ENCODE measurements at places on chromosomes 16 and 17.

GRCh38 chr17:30021708-30022317 lies 80.4 kb downstream of the EFCAB5 start:
- DNase-seq, result peak; percentile 68

GRCh38 chr17:73929860-73930430 lies 273.5 kb upstream of the RPL38 start:
- no peak for DNase-seq

GRCh38 chr17:30134551-30134950 lies 17.9 kb downstream of the NSRP1 start:
- no peak for DNase-seq

DNA sequence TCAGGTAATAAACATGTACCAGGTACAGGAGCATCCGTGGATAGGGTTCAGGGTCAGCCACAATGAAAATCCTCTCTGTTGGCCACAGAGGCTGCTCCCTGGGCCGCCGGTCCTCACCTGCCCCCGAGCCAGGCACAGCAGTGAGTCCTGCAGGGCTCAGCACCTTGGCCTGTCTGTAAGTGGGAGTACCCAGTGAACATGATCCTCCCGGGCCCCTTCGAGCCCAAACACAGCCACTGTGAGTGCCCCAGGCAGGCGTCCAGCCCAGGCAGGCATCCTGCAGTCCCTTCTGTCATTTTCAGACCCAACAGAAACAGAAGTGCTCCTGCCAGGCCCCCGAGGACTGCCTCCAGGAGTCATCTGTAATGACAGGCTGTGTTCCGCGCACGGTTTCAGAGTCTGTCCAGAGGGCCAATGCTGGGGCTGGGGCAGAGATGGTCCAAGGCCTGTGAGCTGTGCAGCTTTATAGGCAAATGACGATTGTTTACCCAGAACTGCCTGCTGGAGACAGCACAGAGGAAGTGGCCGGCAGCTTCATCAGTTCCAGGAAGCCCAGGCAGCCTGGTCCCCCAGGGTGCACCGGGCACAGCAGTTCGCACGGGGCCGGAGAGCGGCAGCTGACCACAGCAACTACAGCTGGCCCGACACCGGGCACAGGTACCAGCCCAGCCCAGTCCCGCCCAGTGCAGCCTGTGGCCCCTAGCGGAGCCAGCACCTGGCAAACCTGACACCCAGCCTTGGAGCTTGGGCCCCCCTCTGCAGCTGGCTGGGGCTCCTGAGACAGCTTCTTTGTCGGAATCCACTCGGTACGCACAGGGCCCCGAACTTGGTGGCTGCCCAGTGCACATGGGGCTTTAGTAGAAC lies 13.2 kb downstream of the SLC7A5 start:
- peak; percentile 74 for DNase-seq

- DNase-seq, result no peak
Observed at GRCh38 chr16:48110982-48111381, 44.8 kb downstream of the ABCC12 start.

DNA sequence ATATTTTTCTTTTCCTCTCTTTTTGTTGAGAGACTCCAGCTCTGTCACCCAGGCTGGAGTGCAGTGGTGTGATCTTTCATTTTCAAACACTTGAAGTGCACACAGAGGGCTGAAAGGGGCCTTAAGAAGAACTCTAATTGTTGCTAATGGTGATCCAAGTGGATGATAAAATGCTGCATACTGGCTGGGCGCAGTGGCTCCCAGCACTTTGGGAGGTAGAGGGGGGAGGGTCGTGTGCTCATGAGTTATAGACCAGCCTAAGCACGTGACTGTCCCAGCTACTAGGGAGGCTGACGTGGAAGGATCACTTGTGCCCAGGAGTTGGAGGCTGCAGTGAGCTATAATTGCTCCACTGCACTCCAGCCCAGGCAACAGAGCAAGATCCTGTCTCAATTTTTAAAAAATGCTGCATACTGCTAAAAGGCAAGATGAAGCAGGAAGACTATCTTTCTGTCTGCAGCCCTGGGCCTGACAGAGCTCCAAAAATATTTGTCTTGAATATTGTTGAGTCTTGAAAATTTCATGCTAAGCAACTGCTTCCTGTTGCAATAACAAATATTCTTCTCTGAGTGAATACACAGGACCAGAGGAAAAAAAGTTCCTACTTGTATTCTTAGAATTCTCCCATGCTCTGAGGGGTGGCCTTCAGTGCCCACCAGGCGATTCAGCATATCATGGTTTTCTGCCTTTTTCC lies 63.7 kb upstream of the AKTIP start:
- no peak for DNase-seq

GRCh38 chr17:67095803-67096202 lies 51.4 kb downstream of the CACNG1 start:
- DNase-seq, result no peak

GRCh38 chr17:74749279-74750038 lies 1.0 kb downstream of the NHERF1 start:
- DNase-seq, result peak; percentile 72

DNA sequence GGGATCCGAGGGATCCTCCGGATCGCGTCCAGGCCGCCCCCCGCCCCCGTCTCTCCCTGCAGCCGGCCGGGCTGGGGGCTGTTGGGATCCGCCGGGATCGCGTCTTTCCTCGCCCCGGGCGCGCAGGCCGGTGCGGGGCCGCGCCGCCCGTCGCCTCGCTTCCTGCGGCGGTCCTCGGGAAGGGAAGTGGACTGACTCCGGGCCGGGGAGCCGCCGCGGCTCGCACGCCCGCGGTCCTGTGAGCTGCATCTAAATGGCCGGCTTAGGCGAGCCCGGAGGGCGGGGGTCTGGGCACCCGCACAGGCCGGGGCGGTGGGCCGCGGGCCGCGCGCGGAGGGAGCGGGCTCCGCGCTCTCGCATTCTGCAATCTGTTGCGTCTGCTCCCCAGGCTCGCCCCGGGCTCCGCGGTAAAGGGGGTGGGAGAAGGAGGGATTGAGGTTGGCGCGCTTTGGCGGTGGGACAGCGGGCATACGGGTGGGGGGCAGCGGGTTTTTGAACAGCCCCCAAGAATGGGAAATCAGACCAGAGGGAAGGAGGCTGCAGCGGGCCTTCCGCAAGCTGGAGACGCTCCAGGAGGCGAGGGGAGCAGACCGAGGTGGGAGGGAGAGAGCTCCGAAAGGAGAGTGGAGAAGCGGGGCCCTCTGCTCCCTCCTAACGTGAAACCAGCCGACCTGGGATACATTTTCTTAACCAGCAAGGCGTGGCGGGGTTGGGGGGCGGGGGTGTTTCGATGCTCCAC lies 2.2 kb downstream of the TMEM132E start:
- DNase-seq, result no peak

- no peak for DNase-seq
Observed at GRCh38 chr17:39759204-39759603, 21.5 kb downstream of the GRB7 start.

DNA sequence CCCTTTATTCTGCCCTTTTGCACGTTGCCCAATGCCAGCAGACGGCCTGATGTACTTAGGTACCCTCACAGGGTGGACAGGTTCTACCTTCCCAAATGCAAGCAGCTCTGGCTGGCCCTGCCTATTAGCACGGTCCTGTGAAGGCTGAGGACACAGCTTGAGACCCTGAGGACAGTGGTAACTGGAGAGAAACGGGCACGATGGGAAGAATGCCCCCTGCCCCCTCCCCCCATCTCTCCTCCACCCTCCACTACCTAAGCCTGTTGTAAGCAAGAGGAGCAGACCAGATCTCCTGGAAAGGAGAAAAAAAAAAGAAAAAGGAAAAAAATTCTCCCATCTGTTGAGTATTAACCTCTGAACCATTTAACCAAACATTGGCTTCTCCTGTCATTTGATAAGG lies 34.1 kb downstream of the MEOX1 start:
- no peak for DNase-seq

GRCh38 chr16:9446471-9447194 lies 355.2 kb downstream of the HAPSTR1 start:
- no peak for DNase-seq

- no peak for DNase-seq
Observed at GRCh38 chr16:58792188-58792587, 58.1 kb upstream of the GOT2 start.

- peak; percentile 77 for DNase-seq
Observed at GRCh38 chr17:17205368-17206123, 587 bp downstream of the PLD6 start.

GRCh38 chr17:74680213-74680612 lies 32.5 kb downstream of the CD300LF start:
- no peak for DNase-seq

DNA sequence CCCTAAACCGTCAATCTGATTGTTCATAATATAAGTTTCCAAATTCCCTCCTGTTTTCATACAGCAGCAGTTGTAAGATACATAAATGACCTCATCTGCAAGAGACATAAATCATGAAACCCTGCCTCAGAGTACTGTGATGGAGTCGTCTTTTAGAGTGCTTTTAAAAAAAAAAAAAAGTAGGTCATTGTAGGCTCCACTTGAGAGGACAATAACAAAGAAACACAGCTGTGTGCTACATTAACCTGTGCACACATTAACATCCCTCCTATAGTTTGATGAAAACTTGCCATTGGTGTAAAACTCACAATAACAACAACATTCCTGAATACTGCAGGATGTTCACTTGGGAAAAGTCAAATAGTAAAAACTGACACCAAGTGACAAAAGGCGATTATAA lies 56.5 kb downstream of the XPO6 start:
- DNase-seq, result peak; percentile 71

- no peak for DNase-seq
Observed at GRCh38 chr16:23976524-23976923, 140.7 kb downstream of the PRKCB start.

- no peak for DNase-seq
Observed at GRCh38 chr16:50802000-50802399, 60.1 kb downstream of the CYLD start.

DNA sequence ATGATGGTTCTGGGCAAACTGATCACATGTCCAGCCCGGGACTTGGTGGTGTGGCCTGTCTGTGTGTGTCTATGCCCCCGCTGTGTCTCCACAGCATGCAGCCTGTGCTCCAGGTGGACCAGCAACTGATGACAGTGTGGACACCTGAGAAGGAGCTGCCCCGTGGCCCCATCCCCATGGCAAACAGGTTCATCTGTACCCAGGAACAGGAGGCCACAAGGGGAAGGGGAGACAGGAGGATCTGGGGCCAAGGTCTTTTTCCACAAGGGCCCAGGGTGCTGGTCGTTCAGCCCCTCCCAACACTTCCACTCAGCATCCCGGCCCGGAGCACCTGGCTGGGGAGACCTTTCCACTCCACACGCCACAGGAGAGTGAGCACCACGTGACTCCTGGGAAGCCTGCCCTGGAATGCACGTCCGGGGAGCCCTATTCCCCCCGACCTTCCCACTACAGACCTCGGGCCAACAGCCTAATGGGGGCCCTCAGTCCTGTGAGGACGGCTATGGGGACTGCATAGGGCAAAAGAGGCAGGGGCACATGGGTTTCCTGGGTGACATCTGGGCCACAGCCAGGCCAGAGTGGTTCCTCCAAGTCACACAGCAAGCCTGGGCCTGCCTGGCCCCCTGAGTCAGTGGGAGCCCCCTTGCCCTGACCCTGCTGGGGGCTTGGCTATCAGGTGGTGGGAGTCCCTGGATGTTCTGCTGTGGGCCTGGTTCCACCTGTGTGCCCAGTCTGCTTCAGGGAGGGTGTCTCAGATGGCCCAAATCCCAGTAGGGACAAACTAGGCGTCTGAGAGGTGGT lies 20.8 kb upstream of the NXPH3 start:
- no peak for DNase-seq

DNA sequence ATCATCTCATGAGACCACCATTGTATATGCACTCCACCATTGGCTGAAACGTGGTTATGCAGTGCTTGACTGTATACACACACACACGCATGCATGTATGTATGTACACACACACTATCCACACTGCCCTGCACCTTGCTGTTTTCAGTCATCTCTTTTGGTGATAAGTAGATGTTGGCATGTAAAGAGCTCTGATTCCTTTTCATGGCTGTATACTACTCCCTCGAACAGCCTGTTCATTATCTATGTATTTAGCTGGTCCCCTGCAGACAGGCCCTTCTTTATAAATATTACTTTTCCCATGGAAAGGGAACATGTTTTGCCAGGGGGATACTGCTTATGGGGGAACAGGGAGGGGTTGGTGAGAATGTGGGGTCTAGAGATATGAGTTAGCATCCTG lies 349.4 kb downstream of the FOXL1 start:
- no peak for DNase-seq

DNA sequence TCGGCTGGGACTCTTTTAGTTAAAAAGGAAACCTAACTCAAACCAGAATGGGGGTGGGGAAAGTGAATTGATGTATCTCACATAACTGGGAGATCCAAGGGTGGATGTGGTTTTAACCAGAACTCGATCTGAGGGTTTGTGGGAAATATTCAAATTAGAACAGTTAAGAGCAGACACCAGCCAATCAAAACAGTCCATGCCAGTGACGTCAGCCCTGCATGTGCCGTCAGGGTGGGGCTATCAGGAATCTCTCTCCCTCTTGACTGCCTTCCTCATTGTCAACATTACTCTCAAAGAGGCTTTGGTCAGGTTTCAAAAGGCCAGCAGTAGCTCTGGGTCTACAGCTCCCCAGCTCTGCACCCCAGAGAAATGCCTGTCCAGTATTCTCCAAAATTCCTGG lies 94.2 kb upstream of the HSBP1 start:
- DNase-seq, result peak; percentile 38

GRCh38 chr16:17836868-17837602 lies 366.3 kb upstream of the XYLT1 start:
- no peak for DNase-seq

DNA sequence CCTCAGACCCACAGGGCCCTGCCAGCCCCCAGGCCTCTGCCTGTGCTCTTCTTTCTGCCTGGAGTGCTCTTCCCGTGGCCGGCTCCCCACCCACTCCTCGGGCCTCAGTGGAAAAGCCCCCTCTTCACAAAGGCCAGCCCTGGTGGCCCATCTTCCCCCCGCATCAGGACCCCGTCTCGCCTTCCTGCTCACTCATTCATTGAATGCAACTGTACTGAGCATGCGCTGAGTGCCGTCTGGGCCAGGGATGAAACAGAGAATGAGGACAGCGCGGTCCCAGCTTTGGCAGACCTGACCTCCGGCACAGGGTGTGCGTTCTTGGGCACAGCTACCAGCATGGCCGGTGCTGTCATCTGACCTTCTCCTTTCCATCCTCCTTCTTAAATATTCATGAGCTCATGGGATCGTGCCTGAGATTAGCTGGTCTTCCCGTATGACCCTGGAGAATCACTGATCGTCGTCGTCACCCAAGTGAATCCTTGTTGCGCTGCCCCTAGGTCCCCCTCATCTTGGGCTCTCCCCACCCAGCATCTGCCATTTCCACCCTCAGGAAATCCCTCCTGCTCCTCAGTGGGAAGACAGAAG lies 16.4 kb upstream of the OSGIN1 start:
- DNase-seq, result no peak

Data from DMS53 (cell line).